T-cell (primary cell): ENCODE measurements at places on chromosomes 11 and 22.

DNA sequence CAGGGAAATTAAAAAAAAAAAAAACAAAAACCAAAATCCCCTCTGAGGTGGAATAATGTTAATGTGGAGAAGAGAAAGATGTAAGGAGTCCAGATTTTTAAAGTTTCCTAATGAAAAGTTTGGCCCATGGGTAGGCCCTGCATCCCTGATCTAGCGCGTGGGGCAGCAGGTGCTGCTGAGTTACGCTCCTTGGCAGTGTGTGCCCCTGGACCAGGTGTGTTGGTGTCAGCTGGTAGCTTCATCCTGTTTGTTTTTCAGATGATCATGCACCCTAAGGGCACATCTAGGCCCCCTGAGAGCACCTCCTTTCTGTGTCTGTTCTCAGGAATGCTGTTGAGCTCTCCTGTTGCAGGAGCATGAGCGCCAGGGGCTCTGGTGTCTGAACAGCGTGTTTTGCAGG is 6.7 kb downstream of the DGCR8 start:
- DNase-seq: no peak

DNA sequence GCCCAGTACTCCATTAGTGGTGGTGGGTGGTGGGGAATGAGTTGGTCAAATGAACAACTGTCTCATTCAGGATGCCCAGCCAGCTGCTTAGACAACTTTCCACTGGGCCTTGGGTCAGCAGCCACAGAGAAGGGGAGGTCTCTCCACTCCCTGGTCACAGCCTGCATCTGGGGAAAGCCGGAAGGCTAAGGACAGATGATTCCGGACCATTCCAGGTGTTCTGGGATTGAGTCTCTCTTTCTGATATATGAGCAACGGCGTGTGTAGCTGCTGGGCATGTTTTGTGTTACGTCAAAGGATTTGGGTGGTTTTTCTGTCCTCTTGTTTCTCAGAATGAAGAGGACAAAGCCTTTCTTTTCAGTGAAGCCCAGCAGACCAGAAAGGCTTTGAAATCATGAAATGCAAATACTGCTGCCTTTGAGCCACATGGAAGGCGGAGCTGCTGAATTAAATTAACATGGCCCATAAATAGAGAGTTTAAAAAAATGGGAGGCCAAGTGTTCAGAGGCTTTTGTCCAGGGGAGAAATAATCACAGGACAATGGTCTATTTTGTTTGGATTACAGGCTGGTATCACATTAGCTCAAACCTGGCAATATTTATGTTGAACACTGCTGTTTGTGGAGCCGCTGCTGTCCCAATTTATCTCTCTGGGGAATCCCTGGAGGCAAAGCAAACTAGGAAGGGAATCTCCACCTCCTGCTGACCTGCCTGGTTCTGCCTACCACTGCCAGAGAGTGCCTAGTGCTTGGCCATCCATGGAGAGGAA is 234.4 kb upstream of the E2F8 start:
- DNase-seq: no peak

GRCh38 chr11:68946416-68947090 is 34.2 kb downstream of the MRGPRD start:
- no peak for DNase-seq

DNA sequence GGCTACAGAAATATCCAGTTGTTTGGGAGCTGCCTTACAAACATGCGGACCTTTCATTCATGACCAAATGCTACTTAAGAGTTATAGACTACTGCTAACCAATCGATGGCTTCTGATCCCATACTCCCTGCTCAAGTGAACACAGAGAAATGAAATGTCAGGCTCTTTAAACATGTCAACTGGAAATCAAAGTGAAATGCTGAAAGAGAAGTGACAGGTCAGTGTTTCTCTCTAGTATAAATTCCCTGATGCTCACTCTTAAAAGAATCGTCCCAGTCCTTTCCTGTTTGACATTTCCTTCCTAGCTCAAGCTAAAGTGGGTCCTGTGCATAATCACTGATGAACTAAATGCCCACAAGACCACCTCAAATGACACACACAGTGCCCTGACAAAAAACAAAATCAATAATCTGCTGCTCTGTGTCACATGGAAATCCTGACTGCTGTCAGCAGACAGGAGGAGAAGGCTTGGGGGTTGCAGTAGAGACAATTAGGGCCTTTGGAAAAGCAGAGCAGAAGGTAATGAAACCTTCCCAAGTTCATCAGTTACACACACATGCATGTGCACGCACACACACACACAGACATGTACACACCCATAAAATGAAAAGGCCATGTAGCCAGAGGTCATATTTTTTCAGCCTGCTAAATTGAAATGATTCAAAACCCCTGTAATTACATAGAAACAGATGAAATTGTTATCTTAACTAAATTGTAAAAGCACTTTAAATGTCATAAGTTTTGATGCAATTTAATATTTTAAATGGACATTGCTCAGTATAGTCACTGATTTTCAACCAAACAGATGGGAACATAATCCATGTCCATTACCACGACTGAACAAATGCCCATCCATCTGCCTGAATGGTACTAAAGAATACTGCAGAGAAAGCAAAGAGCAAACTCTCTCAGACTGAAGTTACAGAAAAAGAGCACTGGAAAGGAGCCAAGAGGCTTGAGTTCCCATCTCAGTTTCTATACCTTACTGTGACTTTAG is 330.7 kb downstream of the TTC28 start:
- DNase-seq: no peak

DNA sequence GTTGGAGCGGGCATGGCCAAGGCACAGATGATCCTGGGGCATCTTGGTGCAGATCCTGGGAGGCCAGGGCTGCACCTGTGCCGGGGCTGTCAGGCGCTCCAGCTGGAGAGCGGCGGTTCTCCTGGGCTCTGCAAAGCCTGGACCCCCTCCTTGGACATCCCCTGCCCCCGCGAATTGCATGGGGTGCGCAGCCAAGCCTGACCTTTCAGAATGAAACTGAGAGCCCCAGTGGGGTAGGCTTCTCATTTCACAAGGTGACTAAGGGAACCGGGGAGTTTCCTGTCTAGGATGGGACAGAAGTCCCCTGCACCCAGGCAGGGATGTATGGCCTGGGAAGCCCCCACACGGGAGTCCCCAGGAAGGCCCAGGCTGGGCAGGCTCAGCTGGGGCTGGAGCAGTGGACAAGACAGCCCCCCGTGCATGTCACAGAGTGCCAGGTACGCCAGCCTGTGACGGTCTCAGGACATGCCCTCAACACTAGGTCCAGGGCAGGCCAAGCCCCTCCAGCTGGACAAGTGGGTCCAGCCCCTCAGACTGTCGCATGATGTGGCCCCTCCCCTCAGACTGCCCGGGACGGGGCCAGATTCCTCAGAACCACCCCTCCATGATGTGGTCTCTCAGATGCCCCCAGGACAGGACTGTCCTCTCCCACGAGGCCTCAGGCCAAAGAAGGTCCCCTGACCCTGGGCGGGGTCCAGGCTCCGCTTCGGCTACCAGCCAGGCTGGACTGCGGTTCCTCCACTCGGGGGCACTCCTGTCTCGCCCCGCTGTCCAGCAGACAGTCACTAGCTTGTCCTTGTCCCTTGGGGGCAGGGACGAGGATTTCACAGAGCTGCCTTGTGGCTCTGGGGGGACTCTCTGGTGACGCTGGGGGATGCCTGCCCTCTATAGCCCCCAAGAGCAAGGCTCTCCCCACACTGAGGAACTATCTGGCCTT is 2.3 kb downstream of the LSP1 start:
- DNase-seq: no peak

GRCh38 chr11:44306052-44306917 is 3.7 kb downstream of the ALX4 start:
- DNase-seq: no peak

GRCh38 chr22:45638834-45639746 is 32.5 kb upstream of the ATXN10 start:
- no peak for DNase-seq

- DNase-seq: no peak
Measured at GRCh38 chr11:133337951-133338418, 194.3 kb downstream of the OPCML start.

DNA sequence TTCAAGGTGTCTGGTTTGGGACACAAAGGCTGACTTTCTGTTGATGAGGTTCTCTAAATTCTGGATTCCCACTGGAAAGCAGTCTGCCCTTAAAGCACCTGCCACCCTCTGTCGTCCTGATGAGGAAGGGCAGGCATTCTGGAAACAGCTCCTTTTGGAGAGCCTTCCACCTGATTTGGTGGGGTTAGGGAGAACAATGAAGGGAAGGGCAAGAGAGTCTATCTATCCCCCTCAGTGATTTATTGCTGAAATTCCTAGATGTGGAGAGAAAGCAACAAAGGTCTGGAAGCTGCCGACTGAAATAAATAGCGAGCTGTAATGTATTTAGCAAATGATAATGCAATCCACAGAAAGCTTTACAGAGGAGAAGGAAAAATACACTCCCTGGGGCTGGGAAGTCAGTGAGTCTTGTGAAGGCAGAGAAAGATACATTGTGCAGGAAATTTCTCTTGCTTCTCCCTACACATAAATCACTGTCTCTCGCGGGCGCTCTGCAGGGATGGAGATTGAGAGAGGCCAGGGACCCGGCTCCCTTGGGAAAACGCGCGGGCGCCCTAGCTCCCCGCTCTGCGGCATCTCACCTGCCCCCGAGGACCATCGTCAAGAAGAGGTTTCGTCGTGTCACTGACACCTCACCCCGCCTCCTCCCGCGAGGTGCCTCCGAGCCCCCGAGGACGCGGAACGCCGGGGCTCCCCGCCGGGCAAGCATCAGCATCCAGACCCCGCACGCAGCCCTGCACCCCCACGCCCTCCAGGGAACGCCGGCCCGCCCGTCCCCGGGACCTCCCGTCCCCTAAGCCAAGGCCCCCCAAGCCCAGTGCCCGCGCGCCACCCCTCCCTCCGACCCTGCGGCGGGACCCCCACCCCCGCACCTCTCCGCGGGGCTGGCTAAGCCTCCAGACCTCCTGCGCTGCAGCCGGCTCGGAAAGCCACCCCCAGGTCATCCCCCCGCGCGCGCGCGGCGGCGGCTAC is 673 bp downstream of the CDON start:
- DNase-seq: no peak

GRCh38 chr11:58900479-58901420 is 38.5 kb upstream of the GLYATL1 start:
- DNase-seq: no peak

DNA sequence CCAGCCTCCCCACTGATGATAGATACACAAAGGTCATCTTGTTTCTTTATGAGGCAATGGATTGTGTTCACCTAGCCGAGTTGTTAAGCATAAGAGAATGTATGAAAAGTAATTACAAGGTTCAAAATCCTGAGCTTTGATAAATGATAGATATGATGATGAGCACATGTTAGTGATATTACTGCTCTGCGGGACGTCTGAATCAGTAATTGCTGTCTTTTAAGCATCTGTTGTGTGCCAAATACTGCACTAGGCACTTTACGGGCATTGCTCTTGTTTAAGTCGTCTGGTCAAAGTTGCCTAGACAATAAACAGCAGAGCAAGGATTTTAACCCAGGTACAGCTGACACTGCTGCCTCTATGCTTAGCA is 559 bp upstream of the RNF141 start:
- no peak for DNase-seq

GRCh38 chr11:116702772-116703385 is 69.9 kb downstream of the BUD13 start:
- no peak for DNase-seq

- no peak for DNase-seq
Measured at GRCh38 chr11:45158891-45159605, 12.6 kb downstream of the PRDM11 start.

DNA sequence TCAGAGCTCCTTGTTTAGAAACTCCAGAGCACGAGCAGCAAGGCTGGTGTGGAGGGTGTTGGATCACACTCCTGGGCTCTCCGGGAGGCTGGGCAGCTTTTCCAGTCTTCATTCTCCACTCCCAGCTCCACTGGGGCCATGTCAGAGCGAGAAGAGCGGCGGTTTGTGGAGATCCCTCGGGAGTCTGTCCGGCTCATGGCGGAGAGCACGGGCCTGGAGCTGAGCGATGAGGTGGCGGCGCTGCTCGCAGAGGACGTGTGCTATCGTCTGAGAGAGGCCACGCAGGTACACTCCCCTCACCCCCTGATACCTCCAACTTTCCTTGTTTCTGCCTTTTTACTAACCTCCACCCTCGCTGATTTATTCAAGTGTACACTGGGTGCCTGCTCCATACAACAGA is 4.5 kb downstream of the TAF6L start:
- no peak for DNase-seq

- no peak for DNase-seq
Measured at GRCh38 chr11:111406589-111406988, 27.5 kb upstream of the POU2AF1 start.

GRCh38 chr11:116929414-116930090 is 92.1 kb upstream of the APOA1 start:
- no peak for DNase-seq

DNA sequence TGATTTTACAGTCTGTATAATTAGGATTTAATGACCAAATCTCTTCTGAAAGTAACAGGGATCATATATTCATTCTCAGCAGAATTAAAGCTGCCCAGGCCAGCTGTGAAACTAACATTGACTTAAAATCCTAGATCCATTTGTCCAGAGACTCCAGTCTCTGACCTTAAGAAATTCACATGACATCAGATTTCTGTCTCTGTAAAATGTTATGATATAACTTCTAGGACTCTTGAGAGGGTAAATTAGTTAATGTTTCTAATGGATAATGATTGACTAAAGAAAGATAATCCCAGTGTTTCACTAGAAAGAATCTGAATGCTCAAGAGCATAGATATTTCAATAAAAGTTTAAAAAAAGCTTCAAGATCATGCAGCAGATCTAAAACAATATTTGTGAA is 6.3 kb downstream of the NOX4 start:
- no peak for DNase-seq

DNA sequence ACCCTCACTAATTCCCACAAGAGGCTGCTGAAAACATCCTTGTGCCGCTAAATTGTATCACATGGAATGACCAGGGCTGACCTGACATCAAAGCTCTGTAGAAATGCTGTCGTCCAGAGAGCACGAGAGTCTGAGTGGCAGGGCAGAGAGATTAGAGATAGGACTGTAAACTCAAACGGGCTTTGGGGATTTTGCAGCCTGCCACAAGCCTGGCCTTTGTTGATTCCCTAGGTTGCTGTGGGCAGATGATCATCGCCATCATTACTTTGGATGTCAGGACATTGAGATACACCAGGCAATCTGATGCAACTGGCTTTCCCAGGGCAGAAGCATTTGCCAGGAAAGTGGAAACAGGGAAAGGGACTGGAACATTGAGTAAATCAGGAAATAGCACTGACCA is 131.6 kb downstream of the ETS1 start:
- DNase-seq: no peak

- DNase-seq: no peak
Measured at GRCh38 chr11:35373284-35373933, 45.9 kb downstream of the SLC1A2 start.

- DNase-seq: no peak
Measured at GRCh38 chr11:44852159-44852747, 98.4 kb downstream of the TP53I11 start.

- DNase-seq: no peak
Measured at GRCh38 chr11:20363149-20363499, 390 bp upstream of the HTATIP2 start.

- DNase-seq: no peak
Measured at GRCh38 chr11:2510626-2511402, 66.0 kb downstream of the KCNQ1 start.
